ENCODE measurements at places on chromosomes 1 and 21.

DNA sequence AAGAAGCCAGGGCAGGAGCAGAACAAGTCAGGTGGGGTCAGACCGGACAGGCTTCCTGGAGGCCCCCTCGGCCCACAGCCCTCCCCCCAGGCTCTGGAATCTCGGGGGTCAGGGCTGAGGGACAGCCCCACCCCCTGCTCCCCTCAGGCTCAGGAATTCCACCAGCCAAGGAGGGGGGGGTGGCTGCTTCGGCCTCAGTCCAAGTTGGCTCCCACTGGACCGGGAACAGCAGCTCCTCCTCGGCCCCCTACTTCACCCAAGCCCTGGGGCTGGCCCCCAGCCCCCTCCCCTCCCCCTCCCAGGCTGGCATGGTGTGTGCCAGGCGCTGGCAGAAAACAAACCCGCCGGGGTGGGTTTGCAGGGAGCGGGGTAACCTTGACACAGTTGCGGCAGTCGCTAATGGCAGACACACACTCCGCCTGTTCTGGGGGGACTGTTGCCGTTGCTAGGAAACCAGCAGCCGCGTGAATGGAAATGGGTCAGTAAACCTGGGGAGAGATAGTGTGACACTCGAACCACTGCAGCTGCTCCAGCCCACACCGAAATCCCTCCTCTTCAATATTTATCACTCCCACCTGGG is 32.4 kb downstream of the AHDC1 start:
- no peak for DNase-seq

DNA sequence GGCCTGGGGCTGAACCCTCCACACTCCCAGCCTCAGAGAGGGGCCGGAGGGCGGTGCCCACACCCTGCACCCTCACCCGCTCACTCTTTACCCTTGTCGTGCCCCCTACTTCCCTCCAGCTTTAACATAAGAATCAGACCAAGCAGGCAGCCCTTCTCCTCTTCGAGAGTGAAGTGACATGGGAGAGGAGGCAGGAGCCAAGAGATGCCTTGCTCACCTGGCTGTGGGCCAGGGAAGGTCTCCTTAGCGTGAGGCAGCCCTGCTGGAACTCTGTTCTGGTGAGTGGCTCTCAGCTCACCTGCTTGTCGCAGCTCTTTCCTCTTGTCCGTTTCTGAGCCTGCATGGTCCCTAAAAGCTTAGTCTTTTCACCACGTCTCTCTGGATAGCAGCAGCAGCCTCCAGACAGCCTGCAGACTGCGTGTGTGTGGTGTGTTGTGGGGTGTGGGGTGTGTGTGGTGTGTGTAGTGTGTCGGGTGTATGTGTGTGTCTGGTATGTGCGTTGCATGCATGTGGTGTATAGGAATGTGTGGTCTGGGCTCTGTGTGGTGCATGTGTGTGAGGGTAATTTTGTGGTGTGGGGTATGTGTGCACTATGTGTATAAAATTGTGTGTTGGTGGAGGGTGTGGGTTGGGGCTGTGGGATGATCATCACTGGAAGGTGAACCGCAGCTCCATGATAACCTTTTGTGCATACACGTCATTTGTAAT is 86.7 kb downstream of the CCDC185 start:
- no peak for DNase-seq

DNA sequence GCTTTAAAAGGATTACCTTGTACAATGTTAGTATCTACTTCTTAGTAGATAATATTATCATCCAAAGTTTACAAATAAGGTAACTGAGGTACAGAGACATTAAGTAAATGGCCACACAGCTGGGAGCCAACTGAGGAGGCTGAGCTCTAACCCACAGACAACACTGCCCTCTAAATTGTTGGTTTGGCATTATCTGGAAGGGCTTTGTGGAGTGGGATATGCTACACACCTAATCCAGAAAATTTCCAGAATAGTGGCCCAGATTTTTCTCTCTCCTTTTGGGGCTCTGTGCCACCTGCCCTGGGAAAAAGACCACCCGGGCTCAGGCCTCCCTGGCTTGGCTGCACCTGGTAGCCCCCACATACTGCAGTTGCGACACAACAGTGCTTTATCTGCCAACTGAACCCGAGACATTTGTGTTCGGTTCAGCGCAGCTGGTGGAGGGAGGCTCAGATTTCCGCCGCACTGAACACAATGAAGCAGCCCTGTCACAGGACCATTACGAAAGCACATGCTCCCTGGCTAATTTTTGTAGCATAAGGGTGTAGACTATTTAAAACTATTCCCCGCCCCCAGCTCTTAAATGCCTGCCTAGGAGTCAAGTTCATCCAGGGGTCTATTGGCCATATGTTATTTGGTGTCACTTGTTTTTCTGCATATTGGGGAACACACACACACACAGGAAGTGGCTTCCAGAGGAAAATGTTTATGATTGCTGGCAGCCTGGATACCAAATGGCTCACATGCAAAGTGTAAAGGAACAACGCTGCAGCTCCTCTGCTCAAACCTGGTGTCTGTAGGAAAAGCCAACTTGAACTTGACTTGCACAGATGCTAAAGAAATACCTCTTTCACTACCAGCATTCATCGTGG is 92.3 kb upstream of the ESRRG start:
- DNase-seq: no peak

DNA sequence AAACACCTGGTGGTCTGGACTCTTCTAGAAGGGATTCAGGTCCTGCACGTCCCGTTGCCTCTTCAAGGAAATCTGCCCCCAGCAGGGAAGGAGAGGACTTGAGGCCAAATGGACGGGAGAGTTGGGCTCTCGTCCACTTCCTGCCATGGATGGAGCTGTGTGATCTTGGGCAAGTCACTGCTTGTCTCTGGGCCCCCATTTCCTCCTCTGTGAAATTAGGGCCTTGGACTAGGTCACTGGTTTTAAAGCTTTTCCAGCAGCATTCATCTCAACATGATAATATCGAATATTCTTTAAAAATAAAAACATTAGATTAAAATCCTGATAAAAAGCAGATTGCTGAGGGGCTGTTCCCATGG is 26.9 kb downstream of the LHX4 start:
- no peak for DNase-seq

DNA sequence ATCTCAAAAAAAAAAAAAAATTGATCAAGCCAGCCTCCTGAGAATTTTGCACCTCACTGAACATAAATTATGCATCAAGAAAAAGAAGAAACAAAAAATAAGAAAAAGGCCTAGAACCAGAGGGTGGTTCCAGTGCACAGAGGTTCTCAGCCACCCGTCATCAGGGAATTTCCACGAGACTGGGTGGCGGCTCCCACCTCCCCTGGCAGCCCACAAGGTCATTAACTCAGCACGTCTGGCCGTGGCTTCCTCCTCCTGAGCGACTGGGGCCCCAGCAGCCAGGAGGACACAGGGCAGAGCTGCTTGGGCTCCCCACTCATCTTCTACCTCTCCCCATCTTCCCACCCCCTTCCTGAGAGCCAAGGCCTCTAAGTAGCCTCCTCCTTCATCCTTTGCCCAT is 15.7 kb upstream of the TMEM51 start:
- DNase-seq: no peak

DNA sequence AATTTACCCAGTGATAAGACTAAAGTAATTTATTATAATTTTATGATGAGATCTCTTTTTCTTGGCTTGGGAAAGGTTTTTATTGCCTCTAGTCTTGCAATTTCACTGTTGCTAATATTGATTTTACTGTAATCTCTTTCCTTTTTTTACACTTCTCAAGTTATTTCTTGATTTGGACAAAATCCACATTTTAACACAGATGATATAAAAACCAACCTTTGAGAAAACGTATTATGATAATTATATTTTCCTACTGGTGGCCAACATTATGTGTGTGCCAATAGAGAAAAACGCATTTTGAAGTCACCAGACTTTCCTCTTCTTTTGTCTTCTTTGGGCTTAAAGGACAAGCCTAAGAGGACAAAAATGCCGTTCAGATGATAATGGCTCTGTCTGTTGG is 314.9 kb downstream of the PRDM2 start:
- no peak for DNase-seq

DNA sequence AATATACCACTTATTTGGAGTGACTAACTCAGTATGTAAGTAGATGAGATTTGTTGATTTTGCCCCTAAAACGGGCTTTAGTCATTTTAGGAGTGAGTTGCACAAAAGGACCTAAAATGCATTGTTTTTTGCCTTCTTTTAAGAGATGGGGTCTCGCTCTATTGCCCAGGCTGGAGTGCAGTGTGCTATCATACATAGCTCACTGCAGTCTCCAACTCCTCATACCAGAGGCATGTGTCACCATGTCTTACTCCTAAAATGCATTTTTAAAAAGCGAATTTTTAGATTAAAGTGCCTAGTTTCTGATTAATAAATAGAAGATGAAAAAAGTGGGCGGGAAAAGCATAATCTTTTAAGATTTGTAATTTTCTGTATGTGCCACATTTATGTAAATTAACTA is 11.5 kb upstream of the NEXN start:
- no peak for DNase-seq

DNA sequence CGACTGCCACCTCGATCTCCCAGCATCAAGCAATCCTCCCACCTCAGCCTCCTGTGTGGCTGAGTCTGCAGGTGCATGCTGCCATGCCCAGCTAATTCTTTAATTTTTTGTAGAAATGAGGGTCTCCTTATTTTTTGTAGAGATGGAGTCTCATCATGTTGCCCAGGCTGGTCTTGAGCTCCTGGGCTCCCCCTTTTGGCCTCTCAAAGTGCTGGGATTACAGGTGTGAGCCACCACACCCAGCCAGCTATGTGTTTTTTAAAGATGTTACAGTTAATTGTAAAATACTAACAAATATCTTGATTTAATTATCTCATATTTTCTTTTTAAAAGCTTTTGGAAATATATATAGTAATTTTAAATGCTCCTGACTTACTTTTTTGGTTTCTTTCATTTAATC is 181.3 kb upstream of the DMRTA2 start:
- no peak for DNase-seq

DNA sequence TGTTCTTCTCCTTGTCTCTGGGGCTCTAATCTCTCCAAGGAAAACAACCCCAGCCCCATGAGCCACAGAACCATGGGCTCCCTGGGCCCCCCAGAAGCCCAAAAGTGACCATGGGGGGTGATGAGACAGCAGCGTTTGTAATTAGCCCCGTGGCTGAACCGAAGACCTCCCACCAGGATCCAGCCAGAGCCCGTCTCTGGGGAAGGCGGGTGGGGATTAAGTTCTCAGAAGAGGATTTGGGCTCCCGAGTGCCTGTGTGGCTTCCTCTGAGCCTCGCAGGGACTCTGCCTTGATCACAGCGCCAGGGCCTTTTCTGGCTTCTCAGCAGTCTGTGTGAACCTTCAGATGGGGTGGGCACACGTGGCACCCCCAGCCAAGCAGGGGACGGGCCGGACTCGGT is 77.0 kb downstream of the ALPL start:
- DNase-seq: no peak

- DNase-seq: no peak
Observed at GRCh38 chr1:8545078-8545477, 227.2 kb downstream of the SLC45A1 start.

GRCh38 chr1:217193151-217193550 is 437.7 kb downstream of the GPATCH2 start:
- no peak for DNase-seq

DNA sequence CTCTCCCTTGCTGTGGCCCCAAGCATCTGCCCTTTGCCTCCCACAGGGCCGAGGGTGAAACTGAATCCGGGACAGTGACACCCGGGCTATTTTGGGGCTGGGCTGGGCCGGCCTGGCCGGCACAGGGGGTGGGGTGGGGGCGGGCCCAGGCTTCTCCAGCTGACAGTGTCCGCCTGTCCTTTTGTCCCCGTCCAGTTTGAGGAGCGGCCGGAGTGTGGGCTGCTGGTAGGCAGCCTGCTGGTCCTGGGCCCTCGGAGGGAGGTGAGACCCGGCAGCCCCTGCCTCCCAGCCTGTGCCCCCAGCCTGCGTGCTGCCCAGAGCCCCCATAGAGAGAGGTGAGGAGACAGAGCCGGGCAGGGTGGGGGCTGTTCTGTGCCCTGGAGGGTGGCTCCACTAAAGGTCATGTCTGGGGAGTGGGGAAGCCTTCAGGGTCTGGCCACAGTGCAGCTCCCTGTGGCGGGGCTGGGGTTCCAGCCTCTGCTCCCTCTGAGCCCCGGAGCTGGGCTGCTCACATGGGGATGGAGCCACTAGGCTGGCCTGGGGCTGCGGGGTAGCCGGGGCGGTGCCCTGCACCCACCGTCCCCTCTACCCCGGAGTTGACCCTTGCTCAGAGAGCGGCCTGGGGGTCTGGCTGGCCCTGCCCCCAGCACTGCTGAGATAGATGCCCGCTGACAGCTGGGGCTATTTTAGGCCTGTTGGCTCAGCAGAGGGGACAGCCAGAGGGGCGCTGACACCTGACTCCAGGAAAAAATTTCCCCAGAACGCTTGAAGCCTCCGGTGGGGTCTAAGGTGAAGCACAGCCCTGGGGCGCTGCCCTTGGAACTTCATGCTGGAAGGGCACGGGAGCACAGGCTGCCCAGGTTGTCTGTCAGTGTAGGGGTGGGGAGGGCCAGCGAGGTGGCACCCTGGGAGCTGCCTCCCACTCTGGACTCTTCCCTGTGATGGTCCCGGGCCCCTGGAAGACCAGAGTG is at the start of gene OBSCN:
Gene OBSCN, plus strand, starts transcription at position 194 of the 971 bp plus-strand sequence. CDS start 3,740 bp downstream, outside the sequence.
- DNase-seq: no peak

GRCh38 chr1:11952455-11953109 is 18.1 kb downstream of the PLOD1 start:
- DNase-seq: no peak

DNA sequence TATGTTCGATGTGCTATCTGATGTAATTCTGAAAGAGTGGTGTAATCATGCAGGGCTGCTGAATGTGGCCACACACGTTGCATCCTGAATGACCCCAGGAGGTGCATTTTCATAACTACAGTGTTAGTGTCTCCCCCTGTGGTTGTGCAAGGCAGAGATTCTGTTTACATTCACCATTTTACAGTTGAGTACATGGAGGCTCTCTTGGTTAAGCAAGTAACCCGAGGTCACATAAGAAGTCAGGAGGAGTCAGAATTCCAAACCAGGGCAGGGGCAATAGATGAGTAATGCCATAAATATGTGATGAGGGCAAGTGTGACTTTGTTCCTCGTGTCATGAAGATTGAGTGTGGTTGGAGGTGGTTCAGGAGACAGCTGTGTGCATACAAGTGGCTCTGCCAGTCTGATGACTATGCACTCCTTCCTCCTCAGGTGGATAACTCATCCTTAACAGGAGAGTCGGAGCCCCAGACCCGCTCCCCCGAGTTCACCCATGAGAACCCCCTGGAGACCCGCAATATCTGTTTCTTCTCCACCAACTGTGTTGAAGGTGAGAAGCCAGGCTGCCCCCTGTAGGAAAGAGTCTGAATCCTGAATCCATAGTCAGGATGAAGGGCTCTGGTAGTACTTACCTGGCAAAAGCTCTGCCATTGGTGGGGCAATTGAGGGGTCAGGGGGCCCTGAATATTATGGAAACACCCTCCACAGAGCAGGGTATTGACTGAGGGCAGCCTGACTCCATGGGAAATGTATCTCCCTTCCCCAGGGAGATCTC is 9.3 kb downstream of the ATP1A2 start:
- no peak for DNase-seq

DNA sequence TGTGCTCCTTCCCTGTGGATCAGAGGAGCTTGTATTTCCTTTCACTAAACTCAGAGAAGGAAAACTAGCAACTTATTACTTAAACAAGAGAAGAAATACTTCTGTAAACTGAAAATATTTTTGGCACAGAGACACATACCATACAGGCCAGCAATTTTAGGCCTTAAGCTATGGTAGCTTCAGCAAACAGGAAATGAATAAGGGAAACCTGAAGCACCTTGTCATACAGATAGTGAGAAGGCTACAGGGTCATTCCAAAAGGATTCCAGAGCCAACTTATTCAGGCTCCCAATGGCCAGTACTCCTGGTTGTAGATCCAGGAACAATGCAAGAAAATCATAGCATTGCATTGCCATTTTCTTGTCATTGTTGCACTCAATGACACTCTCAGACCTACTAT is 9.1 kb upstream of the KYAT3 start:
- DNase-seq: no peak

- DNase-seq: no peak
Observed at GRCh38 chr1:234861761-234862160, 251.8 kb upstream of the IRF2BP2 start.

GRCh38 chr1:29592731-29593130 is 356.4 kb downstream of the PTPRU start:
- DNase-seq: no peak
